ENCODE measurements at places on chromosomes 7 and 10.

DNA sequence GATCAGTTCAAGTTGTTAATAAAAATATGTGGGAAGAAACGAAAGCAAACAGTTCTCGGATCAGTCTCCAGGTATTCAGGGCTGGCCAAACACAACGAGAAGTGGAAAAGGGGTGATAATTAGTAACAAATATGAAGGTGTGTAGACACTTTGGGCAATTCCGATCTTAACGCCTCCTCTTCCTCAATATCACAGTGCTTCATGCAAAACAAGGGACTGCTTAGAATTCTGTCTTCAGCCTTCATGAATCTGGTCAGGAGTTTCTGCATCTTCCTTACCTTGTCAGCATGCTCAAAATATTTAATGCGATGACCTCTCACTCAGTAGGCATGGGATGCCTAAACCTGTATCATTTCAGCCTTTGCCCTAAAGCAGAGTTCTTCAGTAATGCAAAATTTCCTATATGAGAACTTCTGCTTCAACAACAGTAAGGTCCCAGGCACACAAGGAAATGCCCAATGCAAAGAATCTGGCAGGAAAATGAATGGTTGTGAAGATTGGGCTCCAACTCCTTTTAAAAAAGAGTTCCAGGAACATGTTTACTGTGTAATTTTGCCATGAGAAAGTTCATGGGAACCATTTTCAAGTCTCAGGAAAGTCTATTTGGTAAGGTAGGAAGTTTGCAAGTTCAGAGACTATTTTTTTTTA lies 23.4 kb upstream of the VAX1 start:
- no peak for DNase-seq

- no peak for DNase-seq
Observed at GRCh38 chr7:3192669-3193068, 108.4 kb upstream of the SDK1 start.

DNA sequence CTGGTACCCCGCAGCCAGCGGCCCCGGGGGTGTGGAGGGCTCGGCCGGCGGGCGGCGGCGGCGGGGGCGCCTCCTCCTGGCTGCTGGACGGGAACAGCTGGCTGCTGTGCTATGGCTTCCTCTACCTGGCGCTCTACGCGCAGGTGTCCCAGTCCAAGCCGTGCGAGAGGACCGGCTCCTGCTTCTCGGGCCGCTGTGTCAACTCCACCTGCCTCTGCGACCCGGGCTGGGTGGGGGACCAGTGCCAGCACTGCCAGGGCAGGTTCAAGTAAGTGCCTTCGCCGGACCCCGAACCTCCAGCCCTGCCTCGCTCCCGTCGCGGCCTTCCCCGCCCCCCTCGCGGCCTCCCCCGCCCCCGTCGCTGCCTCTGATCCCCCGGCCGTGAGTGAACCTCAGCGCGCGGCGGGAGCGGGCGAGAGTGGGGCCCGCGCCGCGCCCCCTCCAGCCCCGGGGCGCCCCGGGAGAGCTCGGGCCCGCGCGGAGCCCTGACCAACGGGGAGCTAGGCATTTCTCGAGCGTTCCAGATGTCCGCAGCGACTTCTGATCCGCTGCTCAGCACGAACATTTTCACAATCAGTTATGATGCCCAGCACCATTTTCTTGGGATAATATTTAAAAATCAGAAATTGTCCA lies 727 bp downstream of the ATRNL1 start:
- no peak for DNase-seq

- DNase-seq = no peak
Observed at GRCh38 chr7:128415217-128415785, 5.5 kb upstream of the IMPDH1 start.

- no peak for DNase-seq
Observed at GRCh38 chr10:66187053-66187733, 738.6 kb upstream of the LRRTM3 start.

GRCh38 chr7:102211590-102212550 lies 74.8 kb upstream of the SH2B2 start:
- DNase-seq = no peak

- no peak for DNase-seq
Observed at GRCh38 chr7:105306298-105306748, 82.4 kb downstream of the SRPK2 start.

DNA sequence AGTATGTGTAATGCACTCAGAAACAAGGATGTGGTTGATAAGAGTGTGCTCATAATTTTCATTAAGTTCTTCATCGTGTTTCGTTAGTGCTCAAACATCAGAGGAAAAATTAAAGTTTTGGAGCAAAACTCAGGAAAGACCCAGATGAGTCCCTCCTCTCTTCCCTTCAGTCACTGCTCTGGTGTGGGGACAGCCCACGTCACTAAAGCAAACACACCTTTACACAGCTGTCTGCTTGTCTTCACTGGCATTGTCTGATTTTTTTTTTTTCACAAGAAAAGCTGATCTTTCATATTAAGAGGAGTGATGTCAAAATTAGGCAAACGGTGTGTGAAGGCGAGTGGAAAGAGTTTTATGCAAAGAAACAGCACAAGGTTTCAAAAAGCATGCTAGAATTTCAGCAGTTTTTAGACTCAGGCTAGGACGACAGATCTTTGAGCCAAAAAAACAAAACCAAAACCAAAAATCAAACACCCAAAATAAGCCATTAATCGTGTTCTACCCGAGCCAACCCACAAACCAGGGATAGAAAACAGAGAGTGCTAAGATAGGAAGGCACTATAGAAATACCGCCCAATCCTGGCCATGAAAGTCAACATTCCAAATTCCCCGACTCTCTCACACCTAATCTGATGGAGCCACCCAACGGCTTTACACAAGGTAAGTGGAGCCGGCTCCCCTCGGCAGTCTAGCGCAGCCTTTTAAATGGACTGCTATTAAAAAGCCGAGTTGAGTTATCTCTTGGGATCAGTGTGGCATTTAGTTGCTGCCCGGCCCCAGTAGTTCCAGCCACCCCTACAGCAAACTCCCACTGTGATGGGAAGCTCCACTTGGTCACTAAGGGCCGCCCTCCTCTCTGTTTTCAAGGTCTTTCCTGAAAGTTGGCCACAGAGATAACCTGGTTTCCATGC lies 27.9 kb upstream of the GATA3 start:
- DNase-seq = no peak

- no peak for DNase-seq
Observed at GRCh38 chr10:84391326-84391725, 62.9 kb downstream of the CCSER2 start.

DNA sequence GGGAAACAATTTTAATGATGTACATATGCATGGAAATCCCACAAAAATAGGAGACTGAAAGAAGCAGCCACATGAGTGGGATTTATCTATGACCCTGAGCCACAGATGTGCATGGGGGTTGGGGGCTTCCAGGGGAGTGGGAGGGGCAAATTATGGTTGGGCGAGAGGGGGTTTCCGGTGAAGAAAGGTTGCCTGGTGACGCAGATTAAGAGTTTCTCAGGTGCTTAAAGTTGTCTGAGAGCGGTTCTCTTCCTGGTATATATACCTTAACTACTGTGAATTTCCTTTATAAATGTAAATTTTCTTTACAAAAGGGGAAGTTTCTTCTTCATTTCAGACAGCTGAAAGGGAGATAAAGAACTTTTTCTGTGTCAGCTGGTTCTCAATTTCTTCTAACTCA lies 273.6 kb upstream of the PITRM1 start:
- no peak for DNase-seq

- DNase-seq = no peak
Observed at GRCh38 chr7:35418716-35419390, 165.0 kb upstream of the TBX20 start.

- no peak for DNase-seq
Observed at GRCh38 chr10:117221156-117221711, 19.7 kb upstream of the SLC18A2 start.

- no peak for DNase-seq
Observed at GRCh38 chr7:6227294-6227846, 45.1 kb downstream of the CYTH3 start.

- DNase-seq = no peak
Observed at GRCh38 chr10:125159486-125159931, 854 bp downstream of the CTBP2 start.

GRCh38 chr7:149881328-149882247 lies 7.8 kb downstream of the ATP6V0E2 start:
- DNase-seq = no peak

- DNase-seq = no peak
Observed at GRCh38 chr7:139563856-139564255, 40.4 kb downstream of the CLEC2L start.

DNA sequence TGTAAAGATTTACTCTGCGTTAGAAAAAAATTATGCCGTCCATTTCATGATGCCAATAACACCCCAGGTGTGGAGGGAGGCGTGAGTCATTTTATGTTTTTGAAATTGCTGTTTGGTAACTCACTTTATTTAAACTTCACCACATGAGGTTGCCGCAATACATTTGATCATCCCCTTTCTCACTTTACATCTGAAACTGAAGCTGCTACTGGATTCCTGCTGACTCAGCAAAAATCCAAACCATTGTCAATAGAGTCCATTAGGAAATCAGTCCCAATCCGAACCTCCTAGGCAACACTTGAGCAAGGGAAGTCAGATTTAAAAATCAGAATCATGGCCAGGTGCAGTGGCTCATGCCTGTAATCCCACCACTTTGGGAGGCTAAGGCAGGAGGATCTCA lies 136.6 kb upstream of the SVIL start:
- DNase-seq = no peak

DNA sequence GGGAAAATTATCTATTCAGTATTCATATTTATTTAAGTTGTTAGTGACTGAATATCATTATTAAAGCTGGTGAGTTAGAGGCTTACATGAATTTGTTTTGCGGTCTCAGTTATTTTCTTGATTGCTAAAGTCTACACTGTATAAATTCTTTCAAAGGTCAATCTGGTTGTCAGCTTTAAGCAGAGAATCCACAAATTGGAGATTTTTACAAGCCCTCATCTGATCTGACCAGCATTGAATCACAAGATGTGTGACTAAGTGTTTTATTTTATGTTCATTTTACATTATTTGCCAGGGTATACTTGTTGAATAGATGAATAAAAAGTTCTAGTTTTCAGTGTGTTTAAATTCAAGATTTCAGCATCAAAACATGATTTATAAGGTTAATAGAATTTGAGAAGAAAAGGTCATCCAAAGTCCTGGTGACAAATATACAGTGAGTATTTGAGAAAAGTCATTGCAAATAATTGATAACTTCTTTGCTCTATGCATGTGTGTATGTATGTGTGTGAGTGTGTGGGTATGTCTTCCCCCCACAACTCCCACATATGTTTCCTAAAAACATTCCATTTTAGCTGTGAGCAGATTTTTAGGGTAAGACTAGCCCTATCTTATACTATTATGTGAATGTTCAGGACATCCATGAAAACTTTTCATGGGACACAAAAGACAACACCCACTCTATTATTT lies 4.4 kb downstream of the SEMA3A start:
- DNase-seq = no peak

GRCh38 chr7:122845286-122845685 lies 41.0 kb downstream of the CADPS2 start:
- DNase-seq = no peak

DNA sequence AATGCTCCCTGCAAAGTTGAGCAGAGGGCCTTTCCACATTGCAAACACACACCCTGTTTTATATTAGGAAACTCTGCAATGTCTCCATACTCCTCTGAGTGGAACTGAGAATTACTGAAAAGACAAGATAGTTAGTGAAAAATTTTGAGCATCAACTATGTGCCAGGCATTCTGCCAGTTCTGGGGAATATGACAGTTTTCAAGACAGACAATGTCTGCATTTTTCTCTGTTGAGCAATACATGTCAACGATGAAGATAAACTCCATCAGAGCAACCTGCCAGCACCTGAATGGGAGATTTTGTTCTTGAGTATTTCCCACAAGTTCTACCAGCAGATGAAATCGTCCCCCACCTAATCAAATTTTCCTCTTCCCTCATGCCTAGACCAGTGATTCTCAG lies 203.4 kb upstream of the BMPER start:
- no peak for DNase-seq

DNA sequence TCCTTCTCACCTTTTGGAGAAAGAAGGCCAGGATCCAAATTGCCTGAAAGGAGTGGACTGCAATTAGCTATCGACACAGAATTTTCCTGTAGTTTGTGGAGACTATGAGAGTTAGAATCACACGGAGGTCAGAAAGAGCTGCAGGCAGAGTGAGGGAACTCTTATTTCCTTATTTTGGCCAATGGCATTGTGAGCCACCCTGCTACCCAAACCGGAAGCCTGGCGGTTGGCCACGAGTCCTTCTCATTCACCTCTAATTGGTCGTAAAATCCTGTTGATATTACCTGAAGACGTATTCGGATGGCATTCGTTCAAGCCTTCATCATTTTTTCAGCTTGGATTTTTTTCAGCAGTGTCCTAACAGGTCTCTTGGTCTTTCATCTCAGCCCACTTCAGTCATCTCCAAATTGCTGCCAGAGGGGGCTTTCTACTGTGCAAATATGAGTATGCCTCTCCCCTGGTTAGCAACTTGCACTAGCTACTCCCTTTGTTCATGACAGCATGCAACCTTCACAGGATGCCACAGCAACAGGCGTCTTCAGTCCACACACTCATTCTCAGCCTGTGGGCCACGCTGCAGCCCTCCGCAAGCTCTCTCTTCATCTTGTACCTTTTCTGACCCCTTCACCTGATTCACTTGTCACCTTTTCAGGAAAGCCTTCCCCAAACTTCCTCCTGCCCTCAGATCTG lies 66.9 kb downstream of the GATA3 start:
- no peak for DNase-seq

DNA sequence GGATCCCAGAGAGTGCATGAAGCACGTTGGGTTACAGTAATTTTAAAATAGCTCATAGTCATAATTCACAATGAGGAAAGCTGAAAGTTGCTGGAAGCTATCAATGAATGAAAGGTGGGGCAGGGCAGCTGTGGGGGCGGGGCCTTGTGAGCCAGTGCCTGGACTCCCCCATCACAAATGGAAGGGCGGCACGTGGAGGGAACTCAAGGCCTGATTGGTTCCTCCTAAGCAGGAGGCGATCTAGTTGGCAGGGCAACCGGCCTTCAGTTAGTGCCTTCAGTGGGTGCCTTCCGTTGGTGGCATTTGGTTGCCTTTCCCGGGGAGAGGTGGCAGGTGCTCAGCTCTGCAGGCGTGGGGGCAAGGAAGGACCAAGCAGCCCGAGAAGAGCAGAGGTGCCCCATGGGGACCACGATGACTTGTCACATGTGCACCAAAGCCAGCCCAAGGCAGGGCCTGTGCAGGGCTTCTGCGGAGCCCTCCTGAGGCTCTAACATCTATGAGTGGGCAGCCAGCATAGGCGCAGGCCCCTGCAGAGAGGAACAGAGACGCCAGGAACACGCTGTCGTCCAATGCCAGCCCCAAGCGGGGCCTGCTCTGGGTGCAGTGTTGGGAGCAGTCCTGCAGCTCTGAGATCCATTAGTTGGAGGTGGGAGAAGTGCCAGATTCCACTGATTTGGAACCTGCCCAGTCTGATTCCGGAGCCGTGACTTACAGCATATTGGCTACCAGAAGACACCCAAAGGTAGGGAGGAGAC lies 59.8 kb upstream of the PDSS1 start:
- DNase-seq = no peak

- no peak for DNase-seq
Observed at GRCh38 chr10:219731-220472, 84.6 kb downstream of the ZMYND11 start.

DNA sequence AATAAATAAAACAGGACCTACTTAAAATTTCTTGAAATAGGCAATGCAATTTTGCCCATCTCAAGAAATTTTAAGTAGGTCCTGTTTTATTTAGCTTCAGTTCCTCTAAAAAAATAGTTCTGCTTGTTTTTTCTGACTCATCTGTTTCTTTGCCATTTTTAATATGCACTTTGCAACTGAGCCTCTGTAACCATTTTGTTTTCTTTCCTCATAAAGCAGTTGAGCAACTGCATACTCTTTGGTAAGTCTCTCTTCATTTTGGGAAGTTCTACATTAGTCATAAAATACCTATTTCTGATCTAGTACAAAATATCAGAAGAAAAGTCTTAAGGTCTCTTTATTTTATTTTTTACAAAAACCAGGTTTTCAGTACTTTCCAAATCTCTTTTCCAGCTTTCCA lies 18.0 kb downstream of the TAS2R40 start:
- DNase-seq = no peak
